ENCODE measurements at places on chromosomes 3 and 15.

GRCh38 chr15:66063147-66063546 is 190.4 kb downstream of the MEGF11 start:
- no peak for DNase-seq

- no peak for DNase-seq
These were observed 29.9 kb upstream of the SPSB4 start for GRCh38 chr3:141021261-141021660.

DNA sequence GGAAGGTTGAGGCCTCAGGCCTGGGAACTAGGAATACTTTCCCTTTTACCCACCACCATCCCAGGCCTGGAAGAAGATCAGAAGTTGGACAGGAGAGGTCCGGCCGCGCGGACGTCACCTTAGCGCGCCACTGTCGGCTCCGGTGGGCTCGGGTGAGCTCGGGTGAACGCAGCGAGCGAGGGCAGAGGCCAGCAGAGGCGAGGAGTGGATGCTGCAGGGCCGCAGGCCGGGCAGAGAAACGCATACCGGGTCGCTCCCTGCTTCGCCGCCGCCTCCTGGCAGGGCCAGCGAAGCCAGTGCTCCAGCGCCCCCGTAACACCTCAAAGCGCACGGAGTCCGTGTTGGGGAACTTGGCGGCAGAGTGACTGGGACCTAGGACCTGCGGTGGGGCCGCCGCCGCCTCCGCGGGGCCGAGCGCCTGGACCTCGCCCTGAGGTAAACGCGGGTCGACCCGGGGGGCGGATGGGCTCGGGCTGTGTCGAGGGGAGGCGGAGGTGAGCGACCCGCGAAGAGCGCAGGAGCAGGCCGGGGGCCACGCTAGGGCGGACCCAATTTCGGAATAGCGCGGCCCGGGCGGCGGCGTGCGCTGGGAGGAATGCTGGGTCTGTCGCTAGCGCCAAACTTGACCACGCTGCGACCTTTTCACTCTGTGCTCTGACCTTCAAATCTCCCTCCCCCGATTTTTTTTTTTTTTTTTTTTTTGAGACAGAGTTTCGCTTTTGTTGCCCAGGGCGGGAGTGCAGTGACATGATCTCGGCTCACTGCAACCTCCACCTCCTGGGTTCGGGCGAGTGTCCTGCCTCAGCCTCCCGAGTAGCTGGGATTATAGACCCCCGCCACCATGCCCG is 1.6 kb downstream of the CYP11A1 start:
- DNase-seq, result no peak

- no peak for DNase-seq
These were observed 24.9 kb downstream of the VPS13C start for GRCh38 chr15:62035256-62035924.

- DNase-seq, result no peak
These were observed 16.9 kb downstream of the STIMATE start for GRCh38 chr3:52880474-52880873.

DNA sequence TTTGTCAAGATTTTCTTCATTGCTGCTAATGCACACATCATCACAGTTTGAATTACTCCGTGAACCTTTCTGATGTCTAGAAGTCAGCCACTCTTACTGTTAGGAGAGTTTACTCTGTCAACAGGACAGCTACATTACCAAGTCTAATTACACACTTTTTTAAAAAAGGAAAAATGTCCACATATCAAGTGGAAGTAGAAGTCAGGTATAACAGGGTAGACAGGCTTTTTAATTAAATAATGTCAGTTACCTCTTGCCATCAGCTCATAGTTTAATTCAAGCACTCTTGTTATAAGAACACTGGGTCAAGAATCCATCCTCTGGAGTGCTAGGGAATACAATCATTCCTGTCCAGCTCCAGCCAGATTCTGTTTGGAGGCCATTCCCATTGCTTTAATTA is 232.8 kb downstream of the TAFA4 start:
- no peak for DNase-seq

DNA sequence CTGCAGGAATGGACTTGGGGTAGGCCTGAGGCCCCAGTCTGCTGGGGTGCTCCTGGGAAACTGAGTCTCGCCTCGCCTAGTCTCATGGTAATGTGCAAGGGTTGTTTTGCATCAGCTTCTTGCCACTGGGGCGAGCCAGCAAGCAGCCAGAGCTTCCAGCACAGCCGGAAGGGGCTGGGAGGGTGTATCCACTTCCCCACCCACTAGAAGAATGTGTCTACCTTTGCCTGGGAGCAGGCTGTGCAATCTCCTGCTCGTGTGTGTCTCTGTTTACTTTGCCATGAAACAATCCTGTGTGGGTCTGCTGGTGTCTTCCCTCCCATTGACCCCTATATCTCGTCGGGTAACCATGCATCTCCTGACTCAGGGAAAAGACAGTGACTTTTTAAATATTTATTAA is 21.8 kb upstream of the ERICH6 start:
- DNase-seq, result no peak

DNA sequence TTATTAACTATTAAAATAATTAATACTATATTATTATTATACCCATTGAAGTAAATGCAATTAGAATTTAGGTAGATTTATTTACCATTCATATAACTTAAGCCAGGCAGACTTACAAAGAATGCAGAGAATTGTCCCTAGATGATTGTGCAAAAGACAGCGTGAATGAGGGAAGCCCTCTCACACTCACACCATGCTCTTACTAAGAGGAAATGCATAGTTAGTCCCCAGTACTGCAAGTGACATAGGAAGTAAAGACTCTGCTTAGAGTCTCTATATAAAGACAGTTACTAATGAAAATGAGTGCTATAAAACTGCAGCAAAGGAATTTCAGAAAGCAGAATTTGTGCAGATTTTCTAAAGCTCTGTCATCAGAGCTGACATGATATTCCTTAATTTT is 270.4 kb downstream of the ZBBX start:
- no peak for DNase-seq

DNA sequence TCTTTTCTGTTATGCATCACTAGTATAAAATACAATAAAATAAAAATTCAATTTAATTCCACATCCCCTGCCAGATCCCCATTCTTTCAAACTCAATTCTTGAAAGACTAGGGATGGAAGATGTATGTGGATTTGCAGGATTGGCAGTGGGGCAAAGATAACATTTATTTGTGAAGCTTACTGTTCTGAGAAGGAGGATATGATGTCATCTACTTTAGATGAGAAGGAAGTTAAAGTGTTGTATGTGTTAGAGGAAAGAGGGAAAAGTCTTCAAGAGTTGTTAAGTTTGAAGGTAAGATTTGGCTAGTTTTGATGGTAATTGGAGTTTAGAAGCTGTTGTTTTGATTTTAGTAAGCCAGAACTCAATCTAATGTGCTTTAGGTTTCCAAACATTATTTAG is 845.1 kb upstream of the NR2F2 start:
- no peak for DNase-seq

GRCh38 chr3:37935756-37936666 is 54.6 kb upstream of the VILL start:
- DNase-seq, result no peak

DNA sequence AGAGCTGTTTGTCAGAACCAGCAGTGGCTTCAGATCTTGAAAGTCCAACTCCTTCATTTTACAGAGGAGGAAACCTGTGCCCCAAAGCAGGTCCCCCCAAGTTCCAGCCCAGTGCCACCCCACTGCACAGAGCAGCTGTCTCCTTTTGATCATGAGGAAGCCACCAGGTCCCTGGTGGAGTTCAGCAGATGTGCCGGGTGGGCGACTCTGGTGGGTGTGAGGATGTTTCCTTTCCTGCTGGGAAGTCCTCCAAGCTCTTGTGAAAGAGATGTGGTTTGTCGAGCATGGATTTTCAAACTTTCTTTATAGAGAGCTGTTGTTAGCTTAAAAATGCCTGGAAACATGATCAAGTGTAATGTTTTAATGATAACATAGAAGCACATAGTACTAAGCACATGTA is 52.0 kb downstream of the SMAD3 start:
- no peak for DNase-seq

GRCh38 chr3:148102156-148102555 is 595.5 kb upstream of the AGTR1 start:
- no peak for DNase-seq

DNA sequence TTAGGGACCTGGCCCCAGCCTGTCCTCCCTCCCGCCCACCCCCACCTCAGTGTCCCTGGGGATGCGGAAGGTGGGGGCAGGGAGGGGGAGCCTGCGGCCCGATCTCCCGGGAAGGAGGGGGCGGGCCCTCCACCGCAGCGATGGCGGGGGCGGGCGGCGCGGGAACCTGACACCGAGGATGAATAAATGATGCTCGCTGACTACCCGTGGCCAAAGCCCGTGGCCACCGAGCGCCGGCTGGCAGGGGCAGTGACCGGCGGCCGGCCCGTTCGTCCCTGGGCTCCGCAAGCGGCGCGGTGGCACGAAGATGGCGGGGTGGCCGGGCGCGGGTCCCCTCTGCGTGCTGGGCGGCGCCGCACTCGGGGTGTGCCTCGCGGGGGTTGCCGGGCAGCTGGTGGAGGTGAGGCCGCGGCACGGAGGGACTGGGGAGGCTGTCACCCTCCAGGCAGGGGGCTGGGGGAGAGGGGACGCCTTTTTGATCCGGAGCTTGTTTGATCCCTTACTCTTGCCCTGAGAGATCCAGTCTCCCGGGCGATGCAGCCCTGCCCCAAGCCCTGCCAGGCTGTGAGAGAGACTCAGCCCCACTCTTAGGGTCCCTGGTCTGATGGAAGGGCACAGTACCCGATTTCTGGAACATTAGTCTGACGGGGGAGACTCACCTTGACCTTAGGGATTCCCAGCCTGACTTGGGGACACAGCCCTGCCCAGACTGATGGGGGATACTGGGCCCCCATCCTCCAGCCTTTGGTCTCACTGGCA is at the start of gene TMIE:
TSS of gene TMIE (plus strand) at position 212 of the 759 bp plus-strand sequence. CDS start at position 308, 96 bp downstream.
- DNase-seq, result no peak

- no peak for DNase-seq
These were observed 1.3 kb upstream of the UNC13C start for GRCh38 chr15:53976844-53977392.

GRCh38 chr3:179452176-179452564 is 900 bp upstream of the GNB4 start:
- peak; percentile 49 for DNase-seq

GRCh38 chr3:122350814-122351418 is 25.9 kb downstream of the CSTA start:
- DNase-seq, result no peak

GRCh38 chr3:186303965-186304364 is 58.1 kb downstream of the DGKG start:
- no peak for DNase-seq

GRCh38 chr3:63069806-63070475 is 194.7 kb upstream of the CADPS start:
- no peak for DNase-seq

DNA sequence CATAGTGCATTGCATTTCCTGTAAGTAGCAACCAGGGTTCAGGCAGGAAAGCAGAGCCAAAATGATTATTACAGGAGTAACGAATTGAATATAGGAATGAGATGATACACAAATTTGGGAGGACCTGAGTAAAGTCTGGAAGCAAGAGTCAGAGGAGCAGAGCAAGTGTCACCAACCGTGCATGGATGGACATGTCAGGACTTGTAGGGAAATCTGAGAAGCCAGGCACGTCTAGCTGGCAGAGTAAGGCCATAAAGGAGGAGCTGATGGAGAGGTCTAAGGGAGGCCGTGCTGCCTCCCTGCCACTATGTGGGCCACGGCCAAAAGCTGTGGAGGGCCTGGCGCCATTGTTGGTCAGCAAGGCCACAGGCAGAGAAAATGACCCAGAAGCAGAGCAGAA is 22.4 kb downstream of the GJD2 start:
- DNase-seq, result no peak

- DNase-seq, result no peak
These were observed 472.6 kb upstream of the CDIN1 start for GRCh38 chr15:36106640-36107335.

GRCh38 chr15:80568876-80569605 is 126.1 kb upstream of the ABHD17C start:
- no peak for DNase-seq

DNA sequence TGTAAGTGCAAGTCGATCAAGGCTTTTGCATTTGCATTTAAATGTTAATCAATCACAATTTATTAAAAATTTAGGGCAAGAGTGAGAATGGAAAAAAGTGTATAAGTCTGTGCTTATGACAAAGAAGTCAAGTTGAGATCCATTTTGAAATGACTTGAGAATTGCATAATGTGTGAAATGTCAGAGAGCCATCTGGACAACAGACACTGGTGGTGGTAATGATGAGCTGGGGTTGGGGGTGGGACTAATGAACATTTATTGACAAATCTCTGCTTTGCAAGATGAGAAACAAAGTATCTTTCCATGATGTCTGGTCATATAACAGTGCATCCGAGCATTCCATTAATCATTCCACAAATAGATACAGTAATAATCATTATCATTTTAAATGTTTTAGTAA is 89.4 kb upstream of the ZBTB20 start:
- DNase-seq, result no peak

DNA sequence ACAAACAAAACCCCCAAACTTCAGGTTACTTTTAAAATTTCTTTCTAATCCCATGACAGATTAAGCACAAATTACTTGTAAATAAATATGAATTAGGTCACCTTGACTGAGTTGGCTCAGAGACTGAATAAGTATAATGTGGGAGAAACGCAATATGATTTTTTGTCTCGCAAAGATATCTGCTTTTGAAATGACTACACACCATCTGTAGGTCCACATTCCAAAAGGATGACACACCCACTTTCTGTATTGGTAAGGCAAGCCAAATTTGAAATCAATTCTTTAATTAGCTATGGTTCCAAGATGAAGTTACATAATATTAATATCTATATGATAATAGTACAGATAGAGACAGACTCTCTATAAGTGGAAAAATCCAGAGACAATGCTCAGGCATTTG is 66.9 kb upstream of the CSPG5 start:
- DNase-seq, result no peak

DNA sequence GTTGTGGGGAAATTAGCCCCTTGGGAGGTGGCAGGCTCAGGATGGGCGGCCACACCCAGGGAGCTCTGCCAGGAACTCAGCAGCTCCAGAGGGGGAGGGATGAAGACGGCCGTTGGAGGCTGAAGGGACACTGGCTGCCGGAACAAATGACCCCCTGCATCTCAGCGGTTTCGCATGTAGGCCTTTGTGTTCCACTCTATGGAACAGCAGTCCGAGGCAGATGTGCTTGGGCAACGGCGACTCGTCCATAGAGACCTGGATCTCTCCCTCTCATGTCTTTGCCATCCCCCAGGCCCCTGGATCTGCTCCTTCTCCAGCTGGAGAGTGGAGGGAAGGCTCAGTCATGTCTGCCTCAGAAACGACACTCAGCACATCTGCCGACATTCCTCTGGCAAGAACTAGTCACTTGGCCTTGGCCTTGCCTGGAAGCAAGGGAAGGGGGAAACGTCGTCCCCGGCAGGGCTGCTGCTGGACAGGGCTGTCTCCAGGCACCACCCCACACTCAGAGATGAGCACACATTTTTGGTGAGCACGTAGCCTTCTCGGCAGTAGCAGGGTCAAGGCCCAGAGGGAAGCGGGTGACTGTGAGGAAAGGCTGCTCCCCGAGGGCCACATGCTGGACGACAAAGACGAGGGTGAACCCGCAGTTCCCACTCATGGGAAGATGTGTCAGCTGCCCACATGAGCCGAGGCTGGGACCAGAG is 83.8 kb downstream of the ASB7 start:
- DNase-seq, result no peak

- no peak for DNase-seq
These were observed 329.9 kb downstream of the SV2B start for GRCh38 chr15:91429973-91430372.

- no peak for DNase-seq
These were observed 299.8 kb downstream of the LPP start for GRCh38 chr3:188453431-188454384.

Data from GF-D8 (cell line).